ENCODE measurements at places on chromosomes 1 and 21.

DNA sequence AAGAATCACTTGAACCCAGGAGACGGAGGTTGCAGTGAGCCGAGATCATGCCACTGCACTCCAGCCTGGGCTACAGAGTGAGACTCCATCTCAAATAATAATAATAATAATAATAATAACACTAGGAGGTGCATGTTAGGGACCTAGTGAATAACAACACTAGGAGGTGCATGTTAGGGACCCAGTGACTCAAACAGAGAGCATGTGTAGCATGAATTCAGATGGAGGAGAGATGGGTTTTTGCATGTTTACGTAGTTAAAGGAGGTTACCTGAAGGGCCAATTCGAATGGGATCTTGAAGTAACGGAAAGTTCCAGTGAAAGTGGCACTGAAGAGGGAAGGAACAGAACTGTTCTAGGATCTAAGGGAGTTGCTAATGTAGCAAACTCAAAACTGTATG is 7.1 kb upstream of the KCNK1 start:
- no peak for DNase-seq

- no peak for DNase-seq
Measured at GRCh38 chr1:27405074-27405473, 12.7 kb downstream of the GPR3 start.

DNA sequence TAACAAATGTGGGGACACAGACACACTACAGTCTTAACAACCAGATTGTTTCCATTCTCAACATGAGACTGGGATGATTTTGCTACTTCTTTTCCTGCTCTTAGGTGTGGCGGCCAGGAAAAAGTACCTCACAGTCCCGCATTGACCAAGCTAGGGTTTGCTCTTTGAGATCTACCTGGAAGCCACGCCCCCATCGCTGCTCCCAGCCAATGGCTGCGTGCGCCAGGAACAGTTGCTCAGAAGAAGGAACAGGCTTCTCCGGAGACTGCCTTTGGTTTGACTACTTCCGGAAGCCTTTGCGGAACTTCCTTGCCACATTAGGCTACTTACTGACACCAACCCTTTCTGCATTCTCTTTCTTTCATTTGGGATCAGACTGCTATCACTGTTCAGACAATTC is 44.2 kb upstream of the PLD5 start:
- DNase-seq: no peak

- DNase-seq: no peak
Measured at GRCh38 chr1:25616987-25617624, 515 bp downstream of the MAN1C1 start.

DNA sequence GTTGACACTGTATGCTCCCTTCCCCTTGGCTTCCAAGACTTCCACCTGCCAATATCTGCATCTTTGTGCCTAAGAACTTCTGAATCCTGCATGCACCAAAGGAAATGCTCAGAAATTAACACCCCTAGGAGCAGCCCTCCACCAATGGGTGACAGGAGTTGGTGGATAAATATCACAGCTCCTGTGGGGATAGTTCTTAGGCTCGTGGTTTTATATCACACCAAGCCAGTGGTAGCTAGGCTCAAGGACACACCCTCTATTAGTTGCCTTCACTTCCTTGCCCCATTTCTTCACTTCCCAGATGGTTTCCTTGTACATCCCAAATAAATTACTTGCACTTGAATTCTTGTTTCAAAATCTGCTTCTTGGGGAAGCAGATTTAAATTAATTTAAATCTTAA is 16.9 kb upstream of the CDC14A start:
- DNase-seq: no peak

DNA sequence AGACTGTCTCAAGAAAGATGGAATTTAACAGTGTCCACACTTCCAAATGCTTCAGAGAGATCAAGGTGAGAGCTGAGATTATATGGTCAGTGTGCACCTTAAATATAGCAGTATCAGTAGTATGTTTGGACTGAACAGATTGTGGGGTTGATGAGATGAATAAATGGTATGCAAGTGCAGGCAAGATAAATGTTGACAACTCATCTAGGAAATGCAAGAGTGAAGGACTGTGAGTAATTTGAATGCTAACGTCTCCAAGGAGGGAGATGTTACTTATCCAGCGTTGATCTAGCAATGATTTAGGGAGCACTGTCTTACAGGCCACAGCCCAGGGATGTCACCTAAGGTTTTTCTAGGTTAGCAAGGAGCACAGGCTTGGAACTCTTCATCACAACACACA is 170.7 kb upstream of the GALNT2 start:
- DNase-seq: no peak

DNA sequence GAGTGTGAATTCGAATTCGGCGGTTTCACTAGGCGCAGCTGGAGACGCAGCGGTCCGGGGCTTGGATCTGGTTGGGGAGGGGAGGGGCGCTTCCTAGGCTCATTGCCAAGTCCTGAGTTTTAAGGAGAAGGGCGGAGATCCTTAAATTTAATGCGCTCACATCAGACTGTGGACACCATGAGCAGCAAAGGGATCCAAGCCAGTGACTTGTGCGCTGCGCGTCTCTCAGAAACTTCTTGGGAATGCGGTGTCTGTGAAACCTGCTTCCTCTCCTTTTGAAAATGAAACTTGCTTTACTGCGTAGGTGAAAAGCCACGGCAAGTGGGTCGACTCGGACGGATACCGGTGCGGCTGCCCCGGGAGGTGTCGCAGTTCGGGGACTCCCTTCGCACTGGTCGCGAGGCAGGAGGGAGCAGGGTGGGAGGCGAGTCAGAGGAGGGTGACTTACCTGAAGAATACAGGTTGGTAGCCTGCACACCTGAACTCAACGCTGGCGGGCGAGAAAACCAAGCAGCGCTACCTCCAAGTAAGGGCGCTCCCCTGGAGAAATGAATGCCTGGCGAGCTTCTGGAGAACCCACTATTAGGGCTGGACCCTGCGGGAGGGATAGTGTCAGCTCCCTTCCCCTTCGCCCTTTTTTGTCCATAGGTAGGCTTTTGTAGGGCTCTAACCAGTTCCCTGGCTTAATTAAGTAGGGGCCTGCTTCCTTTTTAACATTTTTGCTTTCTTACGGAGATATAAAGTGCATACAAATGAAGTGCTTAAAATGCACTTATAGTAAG is 992 bp downstream of the TENT5C start:
- peak; percentile 61 for DNase-seq

- no peak for DNase-seq
Measured at GRCh38 chr1:69914976-69915765, 290.2 kb downstream of the LRRC40 start.

- no peak for DNase-seq
Measured at GRCh38 chr1:155847823-155848529, 9.0 kb downstream of the GON4L start.

DNA sequence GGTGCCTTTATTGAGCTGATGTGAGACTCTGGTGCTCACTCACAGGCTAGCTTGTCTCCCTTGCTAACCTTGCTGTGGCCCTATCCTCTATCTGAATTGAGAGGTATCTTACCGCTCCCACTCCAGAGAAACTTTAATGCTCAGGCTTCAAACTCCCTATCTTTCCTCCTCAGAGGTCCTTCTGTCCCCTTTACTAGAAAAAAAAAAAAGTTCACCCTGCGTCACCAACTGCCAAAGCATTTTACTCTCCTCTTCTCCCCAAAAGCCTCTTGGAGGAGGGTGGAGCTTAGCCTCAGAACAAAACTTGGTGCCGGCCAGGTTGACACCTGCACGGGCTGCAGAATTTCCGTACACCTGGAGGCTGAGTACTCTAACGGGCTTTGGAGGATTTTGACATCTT is 55.1 kb downstream of the ATP2B4 start:
- no peak for DNase-seq

GRCh38 chr1:21825393-21825792 is 13.3 kb downstream of the LDLRAD2 start:
- no peak for DNase-seq

DNA sequence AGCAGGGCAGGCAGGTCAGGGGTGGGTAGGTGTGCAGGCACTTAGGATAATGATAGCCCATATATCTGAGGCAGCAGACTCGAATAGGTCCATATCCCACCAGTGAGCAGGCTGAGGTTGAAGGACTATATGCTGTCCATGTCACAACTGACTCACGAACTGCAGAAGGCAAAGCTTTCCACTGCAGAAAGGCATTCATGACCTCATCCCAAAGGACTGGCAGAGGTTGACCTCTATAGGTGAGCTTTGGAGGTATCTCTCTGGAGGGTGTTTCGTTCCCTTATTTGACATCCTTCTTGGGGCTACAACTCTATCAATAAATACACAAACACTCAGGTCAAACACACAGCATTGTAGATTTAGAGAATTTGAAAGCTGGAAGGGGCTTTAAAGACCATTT is 42.8 kb upstream of the MARK1 start:
- no peak for DNase-seq

DNA sequence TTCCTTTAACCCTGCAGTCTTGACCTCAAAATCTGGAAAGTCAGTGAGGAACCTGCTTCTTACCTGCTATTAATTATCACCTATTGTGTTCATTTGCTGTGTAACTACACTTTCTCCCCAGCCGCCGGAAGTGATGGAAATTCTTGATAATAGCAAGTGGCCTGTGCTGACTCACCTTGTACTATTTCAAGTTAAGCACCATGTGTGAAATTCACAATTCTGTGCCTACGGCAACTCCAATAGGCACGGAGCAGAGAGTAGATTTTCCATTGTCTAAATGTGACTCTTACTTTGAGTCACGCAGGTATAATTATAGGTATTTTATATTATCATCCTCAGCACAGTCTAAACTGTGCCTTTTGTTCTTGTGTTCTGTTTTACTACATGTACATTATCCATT is 466.8 kb downstream of the KIF26B start:
- DNase-seq: no peak

GRCh38 chr1:111030590-111030989 is 66.9 kb upstream of the LRIF1 start:
- DNase-seq: peak; percentile 45

DNA sequence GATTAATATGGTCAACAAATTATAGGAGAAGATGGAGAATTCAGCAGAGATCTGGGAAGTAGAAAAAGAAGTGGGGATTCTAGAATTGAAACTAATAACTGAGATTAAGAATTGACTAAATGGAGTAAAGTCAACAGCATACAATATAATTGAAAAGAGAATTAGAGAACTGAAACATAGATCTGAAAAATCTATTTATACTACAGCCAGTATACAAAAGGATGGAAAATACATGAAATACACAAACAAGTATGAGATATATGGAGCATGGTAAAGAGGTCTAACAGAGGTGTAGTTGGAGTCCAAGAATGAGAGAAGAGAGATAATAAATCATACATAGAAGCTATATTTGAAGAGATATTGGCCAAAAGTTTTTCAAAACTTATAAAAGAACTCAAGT is 235.2 kb downstream of the FGGY start:
- DNase-seq: no peak

- DNase-seq: no peak
Measured at GRCh38 chr1:89363638-89364536, at the start of gene GBP6. Gene GBP6 (plus strand): TSS chr1:89364059. CDS start chr1:89368552, 4,493 bp downstream.

- no peak for DNase-seq
Measured at GRCh38 chr21:17462276-17462981, 50.4 kb upstream of the CXADR start.

GRCh38 chr1:238061967-238062613 is 171.4 kb upstream of the ZP4 start:
- DNase-seq: no peak

DNA sequence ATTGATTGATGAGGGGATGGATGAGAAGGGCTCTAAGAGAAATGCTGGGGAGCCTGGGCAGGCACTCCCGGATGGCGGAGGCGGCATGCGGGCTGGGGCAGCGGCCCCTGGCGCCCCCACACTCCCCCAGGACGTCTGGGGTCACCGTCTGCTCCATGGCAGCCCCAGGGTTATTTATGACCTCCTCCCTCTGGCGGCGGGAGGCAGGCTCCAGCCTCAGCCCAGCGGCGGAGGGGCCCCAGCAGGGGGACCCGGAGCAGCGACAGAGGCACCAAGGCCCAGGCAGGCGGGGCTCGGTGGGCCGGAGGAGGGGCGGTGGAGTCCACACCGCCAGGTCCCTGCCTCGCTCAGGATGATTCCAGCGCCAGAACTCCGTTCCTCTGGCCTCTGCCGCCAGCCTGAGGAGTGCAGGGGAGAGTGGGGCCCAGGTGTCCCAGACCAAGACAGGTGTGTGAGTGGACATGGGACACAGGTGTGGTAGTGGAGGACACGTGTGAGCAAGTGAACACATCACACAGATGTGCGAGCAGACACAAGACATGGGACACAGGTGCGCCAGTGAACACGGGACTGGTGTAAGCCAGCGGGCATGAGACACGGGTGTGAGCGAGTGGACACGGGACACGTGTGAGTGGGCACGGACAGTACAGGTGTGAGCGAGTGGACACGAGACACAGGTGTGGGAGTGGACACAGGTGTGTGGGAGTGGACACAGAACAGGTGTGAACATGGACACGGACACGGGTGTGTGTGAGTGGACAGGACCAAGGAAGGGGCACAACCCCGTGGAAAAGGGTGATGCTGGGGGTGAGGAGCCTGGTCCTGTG is 2.5 kb upstream of the SAMD11 start:
- no peak for DNase-seq

- no peak for DNase-seq
Measured at GRCh38 chr1:99657213-99658030, 11.5 kb downstream of the PALMD start.

DNA sequence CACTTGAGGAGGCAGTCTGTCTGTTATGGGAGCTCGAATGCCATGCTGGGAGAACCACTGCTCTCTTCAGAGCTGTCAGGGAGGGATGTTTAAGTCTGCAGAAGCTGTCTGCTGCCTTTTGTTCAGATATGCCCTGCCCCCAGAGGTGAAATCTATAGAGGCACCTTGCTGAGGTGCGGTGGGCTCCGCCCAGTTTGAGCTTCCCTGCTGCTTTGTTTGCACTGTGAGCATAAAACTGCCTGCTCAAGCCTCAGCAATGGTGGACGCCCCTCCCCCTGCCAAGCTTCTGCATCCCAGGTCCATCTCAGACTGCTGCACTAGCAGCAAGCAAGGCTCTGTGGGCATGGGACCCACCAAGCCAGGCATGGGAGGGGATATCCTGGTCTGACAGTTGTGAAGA is 247.5 kb downstream of the LMX1A start:
- no peak for DNase-seq

GRCh38 chr1:229004066-229004833 is 266.7 kb upstream of the RAB4A start:
- no peak for DNase-seq

GRCh38 chr21:16534408-16535101 is 804.8 kb downstream of the USP25 start:
- DNase-seq: no peak

Data from stimulated activated CD4-positive, alpha-beta T cell treated with anti-CD3 and anti-CD28 coated beads, Interleukin-4, amount 100 ng/mL, for 4 hours (primary cell).